ENCODE measurements at places on chromosomes 11 and 22.

DNA sequence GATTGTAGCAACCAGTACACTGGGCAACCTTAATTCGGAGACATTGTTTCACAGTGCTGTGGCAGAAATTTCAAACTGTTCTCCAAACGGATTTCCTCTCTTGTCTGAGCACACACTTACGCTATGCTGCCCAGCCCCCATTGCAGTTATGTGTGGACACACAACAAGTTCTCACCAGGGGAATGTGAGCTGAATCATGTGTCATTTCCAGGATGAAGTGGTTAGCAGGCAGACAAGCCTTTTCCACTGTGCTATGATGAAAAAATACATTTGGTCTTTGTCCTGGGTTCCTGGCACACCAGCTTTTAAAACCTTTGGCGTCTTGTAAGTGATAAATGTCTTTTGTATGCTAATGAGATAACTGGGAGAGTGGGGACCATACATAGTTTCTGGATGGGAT, 46.9 kb upstream of the SYT9 start:
- no peak for DNase-seq

DNA sequence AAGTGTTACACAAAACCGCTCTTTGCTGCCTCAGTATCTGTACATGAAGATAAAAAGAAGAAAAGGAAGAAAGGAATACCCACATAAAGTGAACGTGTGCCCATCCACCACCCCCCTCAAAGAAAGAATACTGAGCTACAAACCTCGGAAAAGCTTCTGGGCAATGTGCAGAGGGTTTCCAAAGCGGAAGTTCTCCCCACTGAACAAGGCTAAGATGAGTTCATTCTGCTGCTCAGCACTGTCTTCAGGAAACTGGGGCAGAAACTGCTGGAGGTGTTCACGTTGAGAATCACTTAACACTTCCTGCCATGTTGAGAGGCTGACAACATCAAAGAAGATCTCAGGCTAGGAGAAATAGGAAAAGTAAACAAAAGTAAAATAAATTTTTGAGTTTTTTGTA, 6.9 kb downstream of the NFRKB start:
- DNase-seq: no peak

DNA sequence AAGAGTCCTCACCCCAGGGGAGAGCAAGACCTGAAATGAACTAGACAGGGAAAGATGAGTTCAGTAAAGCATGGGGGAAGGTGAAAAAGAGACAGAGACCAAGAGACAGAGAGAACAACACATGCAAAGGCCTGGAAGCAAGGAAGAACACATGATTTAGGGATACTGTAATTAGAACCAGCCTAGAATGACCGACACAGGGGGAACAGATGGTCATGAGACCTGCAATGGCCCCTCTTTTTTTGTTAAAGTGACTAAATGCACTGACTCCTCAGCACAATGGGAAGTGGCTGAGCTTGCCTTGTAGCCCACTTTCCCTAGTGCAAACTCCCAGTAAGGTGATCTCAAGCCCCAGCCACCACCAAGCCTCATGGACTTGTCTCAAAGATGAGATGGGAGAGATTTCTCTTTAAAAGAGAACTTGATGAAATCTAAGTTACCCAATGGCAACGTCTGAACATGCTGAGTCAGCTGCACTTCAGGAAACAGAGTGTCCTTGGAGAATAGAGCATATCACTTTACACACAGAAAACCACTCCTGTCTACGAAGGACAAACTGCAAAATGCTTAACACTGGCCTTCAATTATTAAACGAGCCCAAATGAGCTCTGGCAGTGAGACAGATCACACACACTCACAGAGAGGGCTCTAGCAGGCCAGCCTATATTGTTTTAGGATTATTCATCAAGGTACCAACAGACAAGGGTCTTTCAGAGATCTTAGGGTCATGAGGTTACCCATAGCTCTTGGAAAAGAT, 91.0 kb downstream of the SERGEF start:
- no peak for DNase-seq

DNA sequence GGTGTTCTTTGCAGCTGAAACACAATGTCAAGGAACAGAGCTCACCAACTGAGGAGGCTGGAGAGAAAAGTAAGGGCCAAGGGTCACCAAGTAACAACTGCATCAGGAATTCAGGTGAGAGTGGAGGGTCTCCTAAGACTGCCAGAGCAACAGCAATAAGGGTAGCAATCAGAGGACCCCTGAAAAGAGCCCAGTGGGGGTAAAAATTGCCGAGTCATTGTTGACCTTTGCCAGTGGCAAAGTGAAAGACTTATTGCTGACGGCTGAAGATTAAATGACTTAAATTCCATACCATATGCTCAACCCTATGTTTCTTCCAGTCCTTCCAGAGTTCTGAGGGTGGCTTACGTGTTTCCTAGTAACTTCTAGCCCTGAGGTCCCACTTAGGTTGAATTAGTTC, 51.9 kb upstream of the ARHGAP42 start:
- no peak for DNase-seq

Data from D341Med (cell line).